ENCODE measurements at places on chromosomes 7 and 10. TPM values are rescaled to one million over a fixed set of nuclear protein-coding genes. Genes with fewer than 3 reads are reported as not detected.

DNA sequence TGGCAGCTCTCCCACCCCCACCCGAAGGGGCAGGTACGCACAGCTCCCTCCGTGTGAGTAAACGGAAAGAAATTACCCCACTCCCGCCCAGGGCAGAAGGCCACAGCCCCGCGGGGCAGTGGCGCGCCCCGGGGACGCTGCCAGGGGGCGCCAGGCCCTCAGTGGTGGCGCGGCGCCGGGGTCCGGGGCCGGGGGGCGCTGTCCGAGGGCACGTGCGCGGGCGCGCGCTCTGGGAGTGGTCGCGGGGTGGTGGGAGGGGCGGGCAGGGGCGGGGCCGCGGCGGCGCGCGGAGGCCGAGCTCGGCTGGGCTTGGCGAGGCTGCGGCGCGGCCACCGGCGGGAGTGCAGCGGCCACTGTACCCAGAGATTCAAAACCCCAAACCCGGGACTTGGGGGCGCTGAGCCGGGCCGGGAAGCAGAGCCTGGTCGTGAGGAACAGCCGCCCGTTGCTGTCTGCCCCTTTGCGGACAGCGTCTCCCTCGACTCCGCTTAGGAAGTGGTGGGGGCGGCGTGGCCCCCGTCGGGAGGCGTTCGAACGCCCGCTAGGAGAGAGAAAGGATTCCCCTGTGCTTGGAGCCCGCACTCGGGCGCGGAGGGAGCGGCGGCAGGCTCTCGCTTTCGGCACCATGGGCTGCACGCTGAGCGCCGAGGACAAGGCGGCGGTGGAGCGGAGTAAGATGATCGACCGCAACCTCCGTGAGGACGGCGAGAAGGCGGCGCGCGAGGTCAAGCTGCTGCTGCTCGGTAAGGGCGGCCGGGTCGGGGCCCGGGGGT, at the start of gene GNAI1:
GNAI1 (plus strand) TSS at position 296 of the 773 bp plus-strand sequence; CDS start at position 626, 330 bp downstream.
- DNase-seq: peak; percentile 77

GRCh38 chr7:158633055-158633956, 45.7 kb upstream of the PTPRN2 start:
- no peak for DNase-seq

DNA sequence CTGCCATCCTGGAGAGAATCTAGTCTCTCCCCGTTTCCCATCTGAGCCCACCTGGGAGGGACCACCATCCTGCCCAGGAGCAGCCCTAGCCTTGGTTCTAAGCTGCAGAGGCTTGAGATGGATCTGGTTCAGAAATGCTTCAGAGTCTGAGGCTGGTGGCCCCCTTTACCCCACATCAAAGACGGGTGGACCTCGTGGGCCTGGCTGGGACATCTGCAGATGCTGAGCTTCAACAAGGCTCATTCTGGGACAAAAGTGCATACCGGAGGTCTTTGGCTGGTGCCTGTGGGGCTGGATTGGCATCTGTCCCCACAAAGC, 4.9 kb upstream of the IRF5 start:
- no peak for DNase-seq

- no peak for DNase-seq
These were observed 15.4 kb downstream of the CLCN1 start for GRCh38 chr7:143331179-143331801.

DNA sequence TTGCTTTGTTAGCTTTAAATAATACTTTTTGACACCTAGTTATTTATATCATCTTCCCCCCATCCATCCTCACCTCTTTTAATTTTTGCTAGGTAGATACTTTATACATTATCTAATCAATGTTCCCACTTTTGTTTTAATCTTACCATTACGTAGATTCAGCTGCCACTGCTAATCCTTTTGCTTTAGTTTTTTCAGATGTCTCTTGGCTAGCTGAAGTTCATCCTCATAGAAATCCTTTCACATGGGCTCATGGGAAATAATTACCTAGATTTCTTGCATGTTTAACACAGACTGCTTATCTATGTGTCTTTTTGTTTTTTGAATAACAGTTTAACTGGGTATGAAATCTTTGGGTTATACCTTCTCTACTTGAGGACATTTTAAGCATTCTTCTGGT, 60.1 kb downstream of the ZNRF2 start:
- DNase-seq: no peak

DNA sequence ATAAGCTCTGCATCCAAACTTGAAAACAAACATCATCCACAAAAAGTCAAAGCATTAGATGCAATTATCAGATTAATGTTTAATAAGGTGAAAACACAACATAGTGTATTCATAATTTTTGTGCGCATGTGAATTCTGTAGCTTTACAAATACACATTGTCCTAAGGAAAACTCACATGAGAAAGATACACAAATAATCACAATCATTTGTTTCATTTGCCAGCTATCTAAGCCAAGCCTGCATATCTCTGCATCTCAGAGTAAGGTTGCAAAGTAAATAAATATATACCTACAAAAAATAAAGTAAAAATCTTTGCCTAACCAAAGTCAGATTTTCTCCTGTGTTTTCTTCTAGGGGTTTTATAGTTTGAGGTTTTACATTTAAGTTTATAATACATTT, 57.4 kb downstream of the ADCY1 start:
- no peak for DNase-seq

DNA sequence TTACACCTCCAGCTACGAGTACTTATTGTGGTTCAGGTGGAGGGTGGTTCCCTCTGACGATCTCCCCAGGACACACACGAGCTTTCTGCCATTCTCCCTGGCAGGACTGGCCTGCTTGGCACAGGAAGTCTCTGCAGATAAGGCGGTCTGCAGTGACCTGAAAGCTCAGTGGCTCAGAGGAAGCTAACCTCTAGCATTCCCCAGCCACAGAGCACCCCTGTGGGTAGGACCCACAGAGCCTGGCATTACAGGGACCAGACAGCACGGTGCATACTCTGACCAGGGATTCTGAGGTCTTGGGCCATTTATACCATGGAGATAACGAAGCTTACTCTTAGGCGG, 1.9 kb upstream of the GPR146 start:
- peak; percentile 56 for DNase-seq

DNA sequence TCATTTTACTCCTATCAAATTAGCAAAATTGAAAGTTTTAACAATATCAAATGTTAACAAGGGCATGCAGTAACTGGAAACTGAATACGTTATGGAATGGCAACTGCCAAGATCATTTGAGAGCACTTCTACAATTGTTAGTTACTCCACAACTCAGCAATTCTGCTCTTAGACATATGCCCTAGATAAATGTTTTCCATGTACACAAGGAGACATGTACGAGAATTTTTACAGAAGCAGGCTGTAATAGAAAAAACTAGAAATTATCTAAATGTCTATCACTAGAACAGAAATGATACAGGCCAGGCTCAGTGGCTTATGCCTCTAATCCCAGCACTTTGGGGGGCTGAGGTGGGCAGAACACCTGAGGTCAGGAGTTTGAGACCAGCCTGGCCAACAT, 7.0 kb downstream of the PSAP start:
- DNase-seq: no peak

Gene KCNH2
- 97.3 TPM for total RNA-seq

Gene SPDYE9
- not detected for total RNA-seq

All from Right ventricle myocardium inferior (tissue), 1 donor.